ENCODE measurements at places on chromosomes 6 and 20.

DNA sequence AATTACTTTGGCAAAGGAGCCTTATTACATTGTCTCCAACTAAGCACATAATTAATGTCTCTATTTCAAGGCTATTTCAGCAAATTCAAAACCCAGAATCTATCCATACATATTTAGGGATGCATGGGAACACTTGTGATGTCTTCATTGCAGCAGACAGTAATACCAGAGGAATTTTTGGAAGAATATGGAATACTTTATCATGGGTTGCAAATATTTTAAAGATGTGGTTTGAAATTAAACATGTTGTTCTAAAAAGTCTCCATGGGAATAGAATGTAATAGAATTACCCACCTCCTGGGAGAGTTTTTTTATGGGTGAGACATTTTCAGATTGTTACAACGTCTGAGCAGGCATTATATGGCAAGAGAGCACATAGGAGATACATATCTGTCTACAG, 170.8 kb downstream of the KCNQ5 start:
- no peak for DNase-seq

GRCh38 chr6:11618533-11618932, 81.0 kb downstream of the TMEM170B start:
- DNase-seq: peak; percentile 14

DNA sequence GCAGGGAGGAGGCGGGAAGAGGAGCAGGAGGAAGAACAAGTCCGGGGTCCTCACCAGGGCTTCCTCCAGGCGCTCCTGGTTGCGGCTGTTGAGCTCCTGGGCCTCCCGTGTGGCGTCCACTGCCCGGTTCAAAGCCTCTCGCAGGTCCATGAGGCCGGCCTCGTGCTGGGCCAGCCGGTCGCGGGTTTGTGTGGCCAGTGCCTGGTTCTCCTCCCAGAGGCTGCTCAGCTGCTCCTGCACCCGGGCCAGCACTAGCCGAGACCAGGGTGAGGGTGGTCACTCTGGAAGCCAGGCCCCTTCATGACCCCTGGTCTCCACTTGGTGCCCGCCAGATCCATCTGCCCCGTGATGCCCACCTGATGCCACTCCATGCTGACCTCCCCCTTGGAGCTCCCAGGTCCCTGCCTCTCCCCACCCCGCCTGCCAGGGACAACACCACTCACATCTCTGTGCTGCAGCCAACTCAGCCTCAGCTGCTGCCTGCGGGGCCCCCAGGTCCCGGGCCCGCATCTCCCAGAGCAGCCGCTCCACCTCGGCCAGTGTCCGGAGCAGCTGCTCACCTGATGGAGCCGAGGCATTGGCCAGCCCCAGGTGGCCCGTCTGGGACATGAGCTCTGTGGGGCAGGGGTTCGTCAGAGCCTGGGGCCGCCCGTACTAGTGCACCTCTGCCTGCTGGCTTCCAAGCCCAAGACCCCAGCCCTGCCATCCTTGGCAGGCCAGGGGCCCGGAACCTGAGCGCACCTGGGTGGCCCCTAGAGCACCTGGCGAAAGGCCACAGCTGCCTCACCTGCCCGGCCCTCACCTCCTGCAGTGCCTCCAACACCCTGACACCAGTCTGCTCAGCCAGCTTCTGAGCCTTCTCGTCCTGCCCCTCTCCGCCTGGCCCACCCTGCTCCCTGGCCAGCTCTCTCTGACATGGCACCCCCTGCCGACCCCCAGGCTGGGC, 15.9 kb downstream of the ADRM1 start:
- DNase-seq: peak; percentile 32

GRCh38 chr6:108686896-108687295, 126.2 kb downstream of the FOXO3 start:
- DNase-seq: no peak

DNA sequence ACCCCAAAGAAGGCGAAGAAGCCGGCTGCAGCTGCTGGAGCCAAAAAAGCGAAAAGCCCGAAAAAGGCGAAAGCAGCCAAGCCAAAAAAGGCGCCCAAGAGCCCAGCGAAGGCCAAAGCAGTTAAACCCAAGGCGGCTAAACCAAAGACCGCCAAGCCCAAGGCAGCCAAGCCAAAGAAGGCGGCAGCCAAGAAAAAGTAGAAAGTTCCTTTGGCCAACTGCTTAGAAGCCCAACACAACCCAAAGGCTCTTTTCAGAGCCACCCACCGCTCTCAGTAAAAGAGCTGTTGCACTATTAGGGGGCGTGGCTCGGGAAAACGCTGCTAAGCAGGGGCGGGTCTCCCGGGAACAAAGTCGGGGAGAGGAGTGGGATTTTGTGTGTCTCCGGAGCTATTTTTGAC, 69.6 kb downstream of the HFE start:
- DNase-seq: peak; percentile 85
